ENCODE measurements at places on chromosomes 11 and 22. TPM values are rescaled to one million over a fixed set of nuclear protein-coding genes. Genes with fewer than 3 reads are reported as not detected.

- DNase-seq, result no peak
These were observed 34.4 kb downstream of the DRD2 start for GRCh38 chr11:113440816-113441215.

DNA sequence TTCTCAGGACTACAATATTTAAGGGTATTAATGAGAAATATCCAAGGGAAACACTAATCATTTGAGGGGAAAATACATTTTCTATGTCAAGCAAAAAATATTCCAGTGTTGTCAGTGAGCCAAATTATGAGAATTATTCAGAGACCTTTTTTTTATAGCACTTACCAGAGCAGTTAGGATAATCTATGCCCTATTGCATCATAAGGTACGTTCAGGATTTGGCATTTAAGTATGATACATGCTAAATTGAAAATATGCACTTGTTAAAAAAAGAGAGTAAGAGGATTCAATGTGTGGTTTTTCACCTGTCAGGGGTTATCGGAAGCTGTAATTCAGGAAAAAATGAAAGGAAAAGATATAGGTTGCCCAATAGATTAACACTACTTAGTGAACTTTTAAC, 17.2 kb upstream of the MPPED2 start:
- DNase-seq, result no peak

GRCh38 chr11:45052361-45052760, 94.1 kb upstream of the PRDM11 start:
- DNase-seq, result no peak

- no peak for DNase-seq
These were observed 132.1 kb upstream of the PAX6 start for GRCh38 chr11:31943056-31943780.

DNA sequence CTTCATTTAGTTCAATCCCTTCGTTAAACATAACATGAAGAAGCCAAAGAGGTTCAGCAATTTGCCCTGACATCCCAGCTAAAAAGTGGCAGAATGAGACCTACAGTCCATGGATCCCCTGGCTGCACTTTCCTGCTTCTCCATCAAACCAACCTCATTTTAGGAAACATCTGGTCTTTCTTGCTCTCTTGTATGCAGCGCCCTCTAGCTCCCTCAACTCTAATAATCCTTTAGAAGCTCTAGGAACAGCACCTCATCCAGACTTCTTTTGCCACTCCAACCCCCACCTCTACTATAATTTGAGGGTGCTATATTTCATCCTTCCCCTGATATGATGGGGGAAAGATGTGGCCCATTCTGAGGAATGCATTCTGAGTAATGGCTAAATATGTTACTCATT, 7.4 kb downstream of the CNTF start:
- DNase-seq, result no peak

TSPO gene
- 70.6 TPM for total RNA-seq

DNA sequence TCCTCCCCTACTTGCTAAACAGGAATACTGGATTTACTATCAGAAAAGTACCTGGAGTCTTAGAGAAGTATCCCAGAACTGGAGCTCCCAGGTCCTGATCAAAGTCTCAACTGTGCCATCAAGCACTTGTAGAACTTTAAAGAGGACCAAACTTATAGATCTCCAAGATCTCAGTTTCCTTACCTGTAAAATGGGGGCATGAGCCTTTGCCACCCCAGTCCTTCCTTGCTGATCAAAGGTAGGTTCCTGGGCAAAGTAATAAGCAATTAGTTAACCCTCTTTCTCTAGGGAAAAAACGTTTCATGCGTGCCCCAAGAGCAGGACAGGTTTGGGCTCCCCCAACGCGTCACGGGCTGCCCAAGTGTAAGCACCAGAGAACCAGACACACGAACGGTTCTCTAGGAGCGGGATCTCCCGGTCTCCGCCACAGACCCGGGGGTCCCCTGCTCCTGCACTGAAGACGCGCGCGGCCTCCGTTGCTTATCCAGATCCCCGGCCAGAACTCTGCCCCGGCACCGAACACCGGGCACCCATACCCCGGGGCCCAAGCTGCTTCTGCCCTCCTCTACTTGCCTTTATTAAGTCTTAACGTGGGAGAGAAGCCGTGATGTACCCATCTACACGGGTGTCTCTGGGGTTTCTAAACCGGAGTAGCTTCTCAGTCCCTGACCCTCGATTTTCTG, 505 bp downstream of the ZNF214 start:
- no peak for DNase-seq

EIF4ENIF1 gene
- 38.4 TPM for total RNA-seq

APOL2 gene
- 59.9 TPM for total RNA-seq

- no peak for DNase-seq
These were observed 364.0 kb upstream of the FAT3 start for GRCh38 chr11:91860661-91861060.

DNA sequence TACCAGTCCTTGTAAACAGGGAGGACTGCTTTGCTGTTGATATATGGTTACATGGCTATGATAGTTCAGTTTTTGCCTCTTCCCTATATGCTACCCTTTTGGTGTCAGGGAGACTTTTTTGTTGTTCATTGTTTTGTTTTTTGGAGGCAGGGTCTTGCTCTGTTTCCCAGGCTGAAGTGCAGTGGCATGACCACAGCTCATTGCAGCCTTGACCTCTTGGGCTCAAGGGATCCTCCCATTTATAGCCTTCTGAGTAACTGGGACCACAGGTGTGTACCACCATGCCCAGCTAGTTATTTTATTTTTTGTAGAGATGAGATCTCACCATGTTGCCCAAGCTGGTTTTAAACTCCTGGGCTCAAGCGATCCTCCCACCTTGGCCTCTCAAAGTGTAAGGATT, 38.6 kb upstream of the SPTBN2 start:
- no peak for DNase-seq

ALDH3B2 gene
- not detected for total RNA-seq

KCNK4 gene
- 0.43 TPM for total RNA-seq

DNA sequence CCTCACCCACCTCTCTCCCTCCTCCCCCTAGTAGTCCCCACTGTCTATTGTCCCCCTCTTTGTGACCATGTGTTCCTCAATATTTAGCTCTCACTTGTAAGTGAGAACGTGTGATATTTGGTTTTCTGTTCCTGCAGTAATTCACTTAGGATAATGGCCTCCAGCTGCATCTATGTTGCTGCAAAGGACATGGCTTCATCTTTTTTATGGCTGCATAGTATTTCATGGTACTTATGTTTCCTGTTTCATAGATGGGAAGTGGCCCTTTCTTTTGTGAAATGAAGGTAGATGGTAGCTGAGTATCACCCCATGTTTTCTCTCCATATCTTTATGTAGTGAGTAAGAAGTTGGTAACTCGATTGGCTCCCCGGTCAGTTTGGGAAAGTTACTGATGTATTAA, 66.6 kb upstream of the CREB3L1 start:
- DNase-seq, result no peak

- DNase-seq, result no peak
These were observed 51.0 kb upstream of the SC5D start for GRCh38 chr11:121241343-121242211.

DNA sequence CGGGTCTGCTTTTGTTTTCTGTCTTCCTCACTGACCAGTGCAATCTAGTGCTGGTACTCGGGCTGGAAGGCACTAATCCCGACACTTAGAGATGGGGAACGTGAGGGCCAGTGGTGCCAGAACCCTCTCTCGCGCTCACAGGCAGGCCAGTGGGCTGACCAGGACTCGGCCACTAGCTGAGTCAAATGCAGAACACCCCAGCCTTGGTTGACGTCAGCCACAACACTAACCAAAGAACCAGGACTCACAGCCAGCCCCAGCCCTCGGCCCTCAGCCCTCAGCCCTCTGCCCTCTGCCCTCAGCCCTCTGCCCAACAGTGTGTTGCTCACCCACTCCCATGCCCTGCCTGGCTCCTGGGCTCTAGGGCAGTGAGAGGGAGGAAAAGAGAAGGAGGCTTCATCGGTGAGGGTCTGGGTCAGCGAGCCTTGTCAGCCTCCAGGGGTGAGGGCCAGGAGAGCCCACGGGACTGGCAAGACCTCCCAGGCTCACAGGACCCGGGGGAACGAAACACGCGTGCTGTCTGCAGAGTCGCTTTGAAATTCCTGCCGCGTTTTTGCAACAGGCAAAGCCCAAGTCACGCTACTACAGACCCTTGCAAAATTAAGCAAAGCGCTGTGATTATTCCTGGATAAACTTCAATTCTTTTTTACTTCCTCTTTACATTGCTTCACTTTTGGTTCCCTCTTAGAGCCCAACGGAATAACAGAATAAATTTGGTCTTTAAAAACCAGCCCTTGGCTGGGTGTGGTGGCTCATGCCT, 27.5 kb downstream of the KIAA0930 start:
- no peak for DNase-seq

DNA sequence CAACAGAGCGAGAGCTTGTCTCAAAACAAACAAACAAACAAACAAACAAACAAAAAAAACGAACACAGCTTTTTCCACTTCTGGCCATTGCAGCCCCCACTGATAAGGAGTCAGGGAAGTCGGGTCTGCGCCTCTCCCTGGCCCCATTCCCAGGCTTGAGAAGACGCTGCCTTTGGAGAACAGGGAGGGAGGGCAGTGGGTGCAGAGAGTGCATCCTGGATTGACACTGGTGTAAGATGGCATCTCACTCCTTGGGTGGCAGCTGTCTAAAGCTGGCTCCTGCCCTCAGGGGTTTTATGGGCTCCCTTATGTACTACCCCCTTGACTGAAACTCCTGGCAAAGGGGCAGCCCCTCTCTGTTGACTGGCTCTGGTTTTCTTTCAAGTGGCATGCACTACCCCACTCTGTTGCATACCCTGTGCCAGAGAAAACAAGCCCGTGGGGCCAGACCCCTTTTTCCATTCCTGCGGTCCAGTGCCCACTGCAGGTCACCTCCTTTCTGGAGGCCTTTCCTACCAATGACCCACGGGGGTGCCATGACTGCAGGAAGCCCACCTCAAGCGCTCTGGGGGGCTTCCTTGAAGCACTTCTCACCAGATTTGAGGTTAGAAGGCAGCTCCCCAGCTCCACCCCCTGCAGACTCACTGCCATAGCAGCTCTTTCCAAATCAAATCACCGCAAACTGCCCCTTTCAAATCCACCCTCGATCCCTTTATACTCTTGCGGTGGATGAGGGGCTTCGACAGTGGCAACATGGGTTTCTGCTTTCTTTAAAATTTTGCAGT, 12.7 kb downstream of the DRAP1 start:
- DNase-seq, result no peak

- DNase-seq, result no peak
These were observed 40.0 kb upstream of the FIBIN start for GRCh38 chr11:26953770-26954392.

DNA sequence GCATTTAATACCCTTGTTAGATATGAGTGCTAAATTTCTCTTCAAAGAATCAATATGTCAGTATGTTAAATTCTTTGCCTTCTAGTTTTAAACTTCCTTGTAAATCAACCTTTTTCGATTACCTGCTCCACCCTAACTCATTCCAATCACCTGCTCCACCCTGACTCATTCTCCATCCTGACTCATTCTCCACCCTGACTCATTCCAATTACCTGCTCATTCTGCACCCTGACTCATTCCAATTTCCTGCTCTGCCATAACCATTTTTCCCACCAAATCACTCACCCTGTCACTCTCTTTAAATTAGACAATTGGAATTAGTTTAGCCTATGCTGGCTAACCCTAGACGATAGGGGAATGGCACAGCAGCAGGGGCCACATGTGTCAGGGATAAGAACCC, 519.5 kb upstream of the LRRC4C start:
- no peak for DNase-seq

OR52H1 gene
- not detected for total RNA-seq

GRCh38 chr22:50264104-50264745, 2.7 kb upstream of the MAPK12 start:
- DNase-seq, result no peak

DNA sequence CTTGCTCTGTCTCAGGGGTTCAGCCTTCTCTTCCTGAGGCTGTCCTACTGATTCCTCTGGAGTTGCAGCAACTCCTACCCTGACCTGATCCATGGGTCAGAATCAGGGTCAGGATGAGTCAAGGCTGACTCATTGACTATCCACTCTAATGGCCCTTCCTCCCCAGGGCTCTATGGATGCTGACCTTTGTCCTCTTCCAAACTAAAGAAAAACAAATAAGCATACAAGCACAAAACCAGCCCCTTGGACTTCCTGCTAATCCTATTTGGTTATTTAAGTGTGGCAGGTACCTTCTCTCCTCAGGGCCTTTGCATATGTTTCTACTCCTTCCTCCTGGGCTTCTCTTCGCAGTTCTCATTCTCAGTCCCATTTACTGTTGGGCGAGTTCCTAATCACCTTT, 204.5 kb upstream of the NAV2 start:
- DNase-seq, result no peak

MGAT3 gene
- total RNA-seq, result 9.4 TPM

SLC6A5 gene
- total RNA-seq, result not detected
